Activated CD4-positive, alpha-beta T cell treated with anti-CD3 and anti-CD28 coated beads, Interleukin-2, amount 10 ng/mL, durations not matched to agents 7 days and 5 days (primary cell): ENCODE measurements at places on chromosomes 3 and 15.

DNA sequence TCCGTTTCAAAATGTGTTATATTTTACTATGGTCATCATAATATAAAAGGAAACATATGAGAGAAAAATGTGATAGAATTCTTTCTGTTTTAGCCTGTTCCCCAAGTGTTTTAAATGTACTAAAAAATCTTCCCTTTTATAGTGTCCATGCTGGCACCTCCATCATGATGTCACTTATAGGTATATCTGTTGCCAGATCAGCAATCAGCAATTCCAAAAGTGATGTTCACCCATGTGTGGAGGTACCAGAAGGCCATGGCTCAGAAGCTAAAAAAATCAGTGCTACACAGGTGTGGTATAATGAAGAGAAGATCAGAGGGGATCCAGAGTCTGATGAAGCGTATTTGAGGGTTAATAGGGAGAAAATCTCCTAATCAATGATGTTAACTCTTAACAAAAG lies 1.1 kb upstream of the GPR15 start:
- no peak for DNase-seq

- no peak for DNase-seq
Measured at GRCh38 chr15:88299497-88299896, 43.0 kb upstream of the NTRK3 start.

GRCh38 chr15:80906159-80906766 lies 83.4 kb downstream of the MESD start:
- no peak for DNase-seq

GRCh38 chr3:124202754-124203153 lies 210.8 kb upstream of the ROPN1 start:
- no peak for DNase-seq

DNA sequence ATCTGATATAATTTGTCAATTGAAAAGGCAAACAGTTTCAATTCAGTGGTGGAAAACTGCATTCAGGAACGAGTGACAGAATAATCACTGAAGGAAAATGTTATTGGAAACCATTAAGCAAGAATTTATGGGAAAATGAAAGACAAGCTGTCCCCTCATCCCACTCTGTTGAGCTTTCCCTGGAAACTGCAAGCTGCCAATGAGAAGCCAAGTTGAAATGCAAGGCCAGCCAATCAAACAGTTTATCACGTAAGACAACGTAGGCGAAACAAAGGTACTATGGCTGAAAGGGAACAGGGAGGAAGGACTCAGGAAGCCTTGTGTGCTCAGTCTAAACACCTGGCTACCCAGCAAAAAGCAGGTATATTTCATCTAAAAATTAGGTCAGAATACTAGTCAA lies 187.9 kb upstream of the ATP10A start:
- no peak for DNase-seq

GRCh38 chr3:35723480-35724097 lies 84.3 kb downstream of the ARPP21 start:
- DNase-seq = no peak

DNA sequence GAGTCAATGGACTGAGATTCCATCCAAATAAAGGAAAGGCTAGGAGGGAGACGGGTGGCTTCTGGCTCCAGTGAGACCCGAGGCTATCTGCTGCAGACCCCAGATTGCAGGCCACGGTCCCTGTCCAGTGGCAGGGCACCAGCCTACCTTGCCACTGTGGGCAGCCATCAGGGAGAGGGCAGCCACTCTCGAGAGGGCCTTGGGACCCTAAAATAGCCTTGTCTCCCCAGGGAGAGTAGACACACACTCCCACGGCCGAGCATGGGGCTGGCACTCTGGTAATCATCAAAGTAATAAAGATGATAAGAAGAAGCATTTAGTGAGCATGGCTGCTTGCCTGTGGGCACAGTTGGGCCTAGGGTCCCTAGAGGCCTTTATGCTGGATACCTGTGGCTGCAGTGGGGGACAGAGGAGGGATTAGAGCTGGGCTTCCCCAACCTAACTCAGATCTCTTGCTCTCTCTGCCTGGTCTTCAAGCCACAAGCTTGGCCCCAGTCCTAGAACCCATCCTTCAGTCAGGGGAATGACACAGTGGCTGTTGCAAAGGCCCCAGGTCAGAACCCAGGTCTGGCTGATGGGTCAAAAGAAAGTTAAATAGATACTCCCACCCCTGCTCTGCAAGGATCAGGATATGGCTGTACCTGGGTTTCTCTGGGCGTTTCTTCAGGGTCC lies 9.2 kb upstream of the VIPR1 start:
- DNase-seq = no peak

DNA sequence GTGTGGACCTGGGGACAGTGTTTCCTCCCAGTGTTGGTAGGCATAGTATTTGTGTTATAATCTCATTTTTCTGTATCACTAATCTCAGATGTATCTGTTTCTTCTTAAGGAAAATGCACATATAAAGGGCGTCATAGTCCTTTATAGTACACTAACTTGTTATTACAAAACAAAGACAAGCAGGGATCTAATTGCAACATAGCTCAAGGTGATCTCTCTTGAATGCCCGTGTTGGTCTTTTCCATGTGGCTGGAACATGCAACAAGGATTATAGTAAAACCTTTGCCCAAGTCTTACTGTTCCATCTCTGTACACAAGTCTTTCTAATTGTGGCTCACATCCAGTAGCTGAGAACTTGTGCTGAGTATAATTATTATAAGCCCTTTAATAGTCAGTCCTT lies 3.5 kb upstream of the GPR87 start:
- no peak for DNase-seq
